CD8-positive, alpha-beta memory T cell (primary cell): ENCODE measurements at places on chromosomes 6 and 20.

DNA sequence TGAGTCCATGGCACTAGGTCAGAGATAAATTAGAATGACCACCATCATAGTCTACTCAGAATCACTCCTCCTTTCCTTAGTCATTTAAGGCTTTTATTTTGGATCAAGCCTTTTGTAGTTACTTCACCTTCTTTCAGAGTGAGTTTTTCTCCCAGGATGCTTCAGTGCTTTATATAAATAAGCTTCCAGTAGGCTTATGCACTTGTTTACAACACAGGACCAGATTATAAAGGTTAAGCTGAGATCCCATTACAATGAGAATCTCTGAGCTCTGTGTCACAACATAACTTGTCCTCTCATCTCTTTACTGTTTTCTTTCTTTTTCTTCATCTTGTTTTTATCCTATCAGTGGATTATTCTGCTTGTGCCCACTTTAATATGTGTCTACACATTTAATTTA, 47.9 kb downstream of the CEP57L1 start:
- no peak for DNase-seq

DNA sequence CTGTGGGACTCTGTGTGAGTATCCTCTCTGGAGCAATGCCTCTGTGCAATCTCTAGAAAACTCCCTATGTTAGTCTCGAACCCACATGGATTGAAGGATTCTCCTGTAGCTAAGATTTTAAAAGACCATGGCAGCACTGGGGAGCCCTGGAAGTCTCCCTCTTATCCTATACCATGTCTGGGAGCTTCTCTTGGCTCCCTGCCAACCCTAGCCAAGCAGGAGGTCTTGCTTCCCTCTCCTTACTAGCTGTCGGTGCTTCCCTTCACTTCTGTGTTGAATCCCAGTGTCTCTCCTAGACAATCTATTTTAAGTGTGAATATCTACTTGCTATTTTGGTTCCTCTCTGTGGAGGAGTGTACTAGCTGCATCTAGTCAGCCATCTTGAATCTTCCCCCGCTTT, 118.8 kb upstream of the NRN1 start:
- no peak for DNase-seq

- DNase-seq = no peak
Measured at GRCh38 chr6:2517855-2518473, 232.8 kb downstream of the MYLK4 start.

DNA sequence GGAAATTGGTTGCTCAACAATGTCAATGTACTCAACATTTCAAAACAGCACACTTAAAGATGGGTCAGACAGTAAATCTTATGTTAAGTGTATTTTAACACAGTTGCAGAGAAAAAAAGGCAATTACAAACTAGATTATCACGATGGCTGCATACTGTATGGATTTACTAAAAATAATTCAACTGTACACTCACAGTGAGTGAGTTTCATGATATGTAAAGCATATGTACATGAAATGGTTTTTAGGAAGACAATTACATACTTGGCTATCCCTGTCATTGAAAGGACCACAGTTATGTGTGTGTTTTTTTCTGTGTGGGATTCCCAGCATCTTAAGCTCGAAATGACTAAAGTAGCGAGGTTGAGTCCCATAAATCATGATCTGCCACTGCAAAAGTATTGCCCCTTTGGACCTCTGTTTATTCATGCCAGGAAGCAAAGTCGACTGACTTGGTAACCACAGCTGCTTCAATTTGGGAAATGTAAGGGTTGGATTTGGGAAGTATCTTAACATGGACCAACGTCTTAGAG, 5.5 kb upstream of the SALL4 start:
- no peak for DNase-seq

GRCh38 chr20:56371977-56372376, 13.2 kb downstream of the FAM210B start:
- DNase-seq = no peak

DNA sequence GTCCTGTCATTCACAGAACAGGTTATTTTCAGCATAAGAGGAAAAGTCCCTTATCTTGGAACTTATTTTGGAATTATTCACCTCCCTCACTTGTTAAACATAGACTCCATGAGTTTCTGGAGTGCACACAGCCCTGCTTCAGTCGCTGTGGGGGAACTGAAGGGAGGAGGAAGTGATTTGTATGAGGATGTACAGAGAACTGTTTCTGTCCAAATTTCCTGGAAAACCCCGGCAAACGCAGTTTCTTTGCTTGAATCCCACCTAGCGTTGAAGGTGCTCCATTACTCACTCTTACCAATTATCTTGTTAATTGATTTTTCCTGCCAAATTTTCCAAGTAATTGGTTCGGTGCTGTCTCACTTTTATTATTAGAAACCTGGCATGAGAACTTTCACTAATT, 78.0 kb upstream of the AGPAT4 start:
- no peak for DNase-seq

GRCh38 chr6:122838060-122838780, 49.2 kb downstream of the SMPDL3A start:
- no peak for DNase-seq

DNA sequence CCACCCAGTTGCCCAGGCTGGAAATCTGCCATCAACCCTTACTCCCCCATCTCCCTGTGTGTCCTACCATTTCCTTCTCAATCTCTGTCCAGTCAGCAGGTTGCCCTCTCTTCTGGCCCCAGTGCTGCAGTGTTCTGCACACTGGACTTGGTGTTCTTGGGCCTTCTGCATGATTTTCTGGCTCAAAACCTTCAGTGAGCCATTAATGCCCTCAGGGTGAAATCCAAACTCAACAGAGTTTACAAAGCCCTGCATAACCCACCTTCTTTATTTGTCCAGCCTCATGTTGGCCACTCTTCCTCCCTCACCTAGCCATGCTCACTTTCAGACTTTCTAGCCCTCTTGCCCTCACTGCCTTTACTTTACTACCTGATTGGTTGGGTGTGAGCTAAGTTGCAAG, 5.0 kb upstream of the GSTA3 start:
- no peak for DNase-seq

- DNase-seq = no peak
Measured at GRCh38 chr6:90178384-90178855, 118.2 kb downstream of the BACH2 start.

DNA sequence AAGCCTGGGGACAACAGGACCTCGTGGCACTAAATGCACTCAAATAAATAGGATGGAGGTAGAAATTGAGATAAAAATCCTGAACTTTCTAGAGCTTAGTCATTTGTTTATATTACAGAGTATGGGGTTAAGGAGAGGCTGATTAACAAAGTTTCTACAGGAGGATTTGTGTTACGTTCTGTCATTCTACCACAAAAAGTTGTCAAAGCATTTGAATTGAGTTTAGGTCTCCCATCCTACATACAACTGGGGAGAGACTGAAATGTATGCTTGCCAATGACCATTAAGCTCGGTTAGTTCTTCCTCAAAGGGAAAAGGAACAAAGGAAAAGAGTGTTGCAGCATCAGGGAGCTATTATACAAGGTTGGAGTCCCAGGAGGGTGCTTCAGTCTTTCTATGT, 597.9 kb downstream of the COL12A1 start:
- no peak for DNase-seq

GRCh38 chr6:6604015-6604414, 15.5 kb downstream of the LY86 start:
- DNase-seq = no peak

DNA sequence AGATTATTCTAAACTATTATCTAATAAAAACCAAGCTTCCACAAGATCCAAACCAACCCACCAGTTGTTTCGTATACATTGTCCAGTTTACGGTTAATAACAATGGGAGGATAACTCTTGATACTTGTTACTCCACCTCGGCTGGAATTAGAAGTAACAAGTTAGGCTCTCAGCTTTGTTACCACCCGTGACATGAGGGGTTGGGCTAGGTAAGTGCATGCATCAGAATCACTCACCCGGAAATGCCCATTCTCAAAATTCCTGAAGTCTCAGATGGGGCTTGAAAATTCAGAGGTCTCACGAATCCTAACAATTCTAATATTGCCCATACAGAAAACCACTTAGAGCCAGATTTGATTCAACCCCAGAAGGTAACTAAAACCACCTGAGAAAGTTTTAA, 27.0 kb upstream of the SERPINB1 start:
- DNase-seq = no peak

DNA sequence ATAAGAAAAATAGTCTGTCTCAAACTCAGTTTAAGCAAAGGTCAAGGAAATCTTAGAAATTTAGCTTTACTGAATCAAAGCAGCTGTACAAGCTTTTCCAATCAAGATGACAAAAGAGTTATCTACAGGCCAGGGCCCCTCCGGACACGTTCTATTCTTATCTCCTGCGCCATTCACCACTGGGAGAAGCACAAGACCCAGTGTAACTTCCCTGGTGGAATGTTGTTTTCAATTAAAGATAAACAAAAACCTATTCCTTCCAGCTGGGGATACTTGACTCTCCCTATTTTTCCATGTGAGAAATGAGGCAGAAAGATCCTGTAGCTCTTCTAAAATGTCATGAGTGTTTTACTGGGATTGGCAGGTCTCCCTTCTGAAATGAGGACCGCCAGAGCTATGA, 123.3 kb downstream of the TBX18 start:
- no peak for DNase-seq

DNA sequence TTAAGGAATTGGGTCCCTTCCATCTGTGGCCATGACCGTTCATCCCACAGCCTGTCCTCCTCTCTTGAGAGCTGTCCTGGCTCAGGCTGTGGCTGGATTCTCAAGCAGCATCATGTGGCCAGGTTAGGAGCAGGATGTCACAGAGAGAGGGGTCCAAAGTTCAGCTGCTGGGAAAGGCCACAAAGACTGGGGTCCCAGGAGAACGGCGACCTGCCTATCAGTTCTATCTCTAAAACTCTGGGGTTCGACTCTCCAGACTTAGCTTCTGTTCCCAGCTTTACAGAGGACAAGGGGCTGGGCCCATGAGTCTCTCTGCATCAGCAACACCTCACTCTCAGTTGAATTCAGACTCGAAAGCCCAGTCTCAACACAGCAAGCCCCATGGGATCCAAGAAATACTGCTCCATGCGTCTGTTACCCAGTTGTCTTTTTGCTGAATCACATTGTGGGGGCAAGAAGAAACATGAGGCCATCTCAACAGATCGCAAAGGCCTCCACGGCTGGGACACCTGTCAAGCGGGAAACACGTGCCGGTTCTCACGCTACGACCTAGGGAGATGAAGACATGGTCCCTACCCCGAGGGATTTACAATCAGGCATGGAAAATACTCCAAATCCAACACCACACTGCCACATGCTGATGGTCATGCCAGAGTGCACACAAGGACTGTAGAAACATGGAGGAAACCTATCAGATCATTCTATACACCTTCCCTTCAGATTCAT, 95.4 kb downstream of the SLC22A23 start:
- DNase-seq = no peak

DNA sequence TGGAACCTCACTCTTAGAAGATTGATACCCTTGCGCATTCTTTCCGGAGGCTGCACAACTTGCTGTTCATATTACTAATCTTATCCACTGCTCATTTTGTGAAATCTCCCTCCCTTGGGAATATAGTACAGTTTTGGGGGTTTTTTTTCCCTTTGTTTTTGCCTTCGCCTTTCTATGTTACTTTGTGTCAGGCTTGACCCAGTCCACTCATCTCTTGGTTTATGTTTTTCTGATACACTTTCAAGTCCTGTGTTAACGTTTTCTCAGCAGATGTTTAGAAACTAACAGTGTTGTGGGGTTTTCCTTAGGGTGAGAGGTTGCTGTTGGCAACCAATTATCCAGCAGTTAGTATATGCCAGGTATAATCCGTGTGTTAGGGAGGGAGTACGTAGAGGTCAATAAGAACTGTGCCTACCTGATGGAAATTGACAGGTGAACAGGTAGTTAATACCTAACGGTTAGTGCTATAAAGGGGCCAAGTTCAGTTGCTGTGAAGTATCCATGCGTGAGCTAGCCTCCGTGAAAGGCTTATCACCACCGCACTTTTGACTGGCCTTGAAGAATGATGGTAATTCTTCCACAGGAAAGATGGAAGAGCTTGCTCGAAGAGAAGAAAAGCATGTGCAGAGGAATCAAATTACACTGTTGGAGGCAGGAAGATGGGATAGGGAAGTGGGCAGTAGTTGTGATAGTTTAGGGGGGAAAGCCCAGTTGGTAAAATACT, 1.4 kb downstream of the NFYA start:
- DNase-seq = no peak

- DNase-seq = peak; percentile 3
Measured at GRCh38 chr6:148146717-148147462, 195.7 kb upstream of the SASH1 start.

- DNase-seq = no peak
Measured at GRCh38 chr6:70813885-70814284, 143.0 kb downstream of the B3GAT2 start.

DNA sequence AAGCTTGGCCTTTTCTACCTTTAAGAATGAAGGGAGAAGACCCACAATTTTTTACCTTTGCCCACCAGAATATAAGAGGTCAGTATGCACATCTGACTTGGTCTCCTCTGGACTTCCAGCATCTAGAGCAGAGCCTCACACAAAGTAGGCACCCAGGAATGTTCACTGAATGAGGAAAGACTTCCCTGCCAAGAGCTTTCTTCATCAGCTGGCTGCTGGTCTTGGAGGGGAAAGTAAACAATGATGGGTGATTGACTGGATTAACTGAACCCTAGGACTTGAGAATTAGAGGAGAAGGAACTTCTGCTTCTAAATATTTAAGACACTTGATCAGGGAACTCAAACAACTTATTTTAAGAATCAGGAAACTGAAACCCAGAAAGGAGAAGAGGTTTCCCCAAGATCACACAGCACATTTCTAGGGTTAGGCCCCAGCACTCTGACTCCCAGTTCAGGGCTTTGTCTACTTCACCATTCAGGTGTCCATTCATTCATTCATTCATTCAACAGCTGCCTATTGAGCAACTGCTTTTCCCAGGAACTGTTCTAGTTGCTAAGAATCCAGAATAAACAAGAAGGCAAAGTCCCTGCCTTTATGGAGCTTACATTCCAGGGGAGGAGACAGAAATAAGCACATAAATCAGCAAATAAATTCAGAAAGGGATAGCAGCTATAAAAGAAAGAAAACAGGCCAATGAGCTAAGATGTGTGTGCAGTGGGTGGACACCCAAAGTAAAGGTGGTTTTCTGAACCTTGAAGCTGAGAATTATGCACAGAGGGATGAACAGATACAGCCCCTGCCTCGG, 216.9 kb upstream of the LRFN2 start:
- no peak for DNase-seq

GRCh38 chr6:136508725-136509392, 41.4 kb downstream of the MAP7 start:
- no peak for DNase-seq

DNA sequence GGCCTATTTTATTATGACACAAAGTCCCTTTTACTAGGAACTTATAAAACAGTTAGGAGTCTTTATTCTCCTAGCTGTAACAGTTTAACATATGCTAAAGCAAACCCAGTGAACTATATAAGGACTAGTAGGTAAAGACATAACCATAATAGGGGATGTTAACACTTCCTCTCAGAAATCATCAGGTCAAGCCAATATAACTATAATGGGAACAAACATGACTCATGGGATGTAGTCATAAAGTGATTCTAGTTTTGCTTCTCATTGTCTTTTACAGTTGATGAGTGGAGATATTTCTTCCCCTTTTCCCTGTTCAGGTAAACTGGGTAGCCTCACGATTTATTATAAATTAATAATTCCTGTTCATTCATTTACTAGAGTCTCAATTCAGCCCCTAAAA, 9.7 kb downstream of the PTCHD4 start:
- no peak for DNase-seq
